CD8-positive, alpha-beta memory T cell (primary cell): ENCODE measurements at places on chromosomes 6 and 20. TPM values are rescaled to one million over a fixed set of nuclear protein-coding genes. Genes with fewer than 3 reads are reported as not detected.
A peak's percentile ranks its signal among the peaks of the same experiment; 100 is the strongest.

The LY6G6F gene
- total RNA-seq = not detected

GRCh38 chr6:155181498-155181897 is 82.3 kb upstream of the CLDN20 start:
- no peaks in the 10 kb centered on the region for H3K4me1 ChIP-seq
- no peaks in the 10 kb centered on the region for H3K27me3 ChIP-seq
- DNase-seq = no peak
- no peaks in the 10 kb centered on the region for H3K36me3 ChIP-seq
- H3K27ac ChIP-seq = no peak overlapping the region
- no peak overlapping the region for H3K4me3 ChIP-seq

- H3K27me3 ChIP-seq = no peaks in the 10 kb centered on the region
- H3K36me3 ChIP-seq = no peaks in the 10 kb centered on the region
- H3K27ac ChIP-seq = no peak overlapping the region
- H3K4me1 ChIP-seq = no peaks in the 10 kb centered on the region
These were observed 35.7 kb downstream of the OGFRL1 start for GRCh38 chr6:71324194-71324785.

DNA sequence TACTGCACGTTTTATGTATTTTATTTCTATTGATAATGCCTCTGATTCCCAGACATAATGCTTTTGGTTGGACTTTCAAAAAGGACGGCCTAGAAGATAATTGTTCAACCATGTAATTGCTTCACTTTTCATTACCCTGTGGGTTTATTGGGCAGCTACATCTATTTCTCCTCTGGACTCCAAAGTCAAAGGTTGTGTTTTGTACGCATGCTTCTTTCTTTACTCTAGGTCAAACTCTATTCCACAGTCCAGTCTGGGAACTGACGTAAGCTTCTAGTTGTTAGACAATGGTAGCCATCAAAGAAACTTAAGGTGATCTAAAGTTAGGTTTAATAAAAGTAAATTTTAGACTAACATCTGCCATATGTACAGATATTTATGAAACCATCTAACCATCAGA is 6.6 kb upstream of the SLC17A3 start:
- H3K4me3 ChIP-seq = no peak overlapping the region
- H3K4me1 ChIP-seq = no peaks in the 10 kb centered on the region
- no peak overlapping the region for H3K27ac ChIP-seq
- no peaks in the 10 kb centered on the region for H3K27me3 ChIP-seq

DNA sequence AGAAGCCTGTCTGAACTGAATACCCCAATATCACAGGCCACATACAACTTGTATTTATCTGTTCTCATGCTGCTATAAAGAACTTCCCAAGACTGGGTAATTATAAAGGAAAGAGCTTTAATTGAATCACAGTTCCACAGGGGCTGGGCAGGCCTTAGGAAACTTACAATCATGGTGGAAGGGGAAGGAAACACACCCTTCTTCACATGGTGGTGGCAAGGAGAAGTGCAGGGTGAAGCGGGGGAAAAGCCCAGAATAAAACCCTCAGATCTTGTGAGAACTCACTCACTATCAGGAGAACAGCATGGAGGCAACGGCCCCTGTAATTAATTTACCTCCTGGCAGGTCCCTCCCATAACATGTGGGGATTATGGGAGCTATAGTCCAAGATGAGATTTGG is 50.3 kb upstream of the FNDC1 start:
- H3K27ac ChIP-seq = no peak overlapping the region
- no peaks in the 10 kb centered on the region for H3K36me3 ChIP-seq
- H3K27me3 ChIP-seq = no peaks in the 10 kb centered on the region
- no peaks in the 10 kb centered on the region for H3K4me1 ChIP-seq
- H3K4me3 ChIP-seq = no peak overlapping the region

- peaks cover 7% of the 10 kb centered on the region for H3K4me1 ChIP-seq
- no peaks in the 10 kb centered on the region for H3K27me3 ChIP-seq
- no peak overlapping the region for H3K27ac ChIP-seq
- no peaks in the 10 kb centered on the region for H3K36me3 ChIP-seq
- no peak overlapping the region for H3K4me3 ChIP-seq
- DNase-seq = no peak
These were observed 12.3 kb upstream of the ZNF311 start for GRCh38 chr6:29017428-29017802.

The ZNF335 gene
- 37.5 TPM for total RNA-seq

DNA sequence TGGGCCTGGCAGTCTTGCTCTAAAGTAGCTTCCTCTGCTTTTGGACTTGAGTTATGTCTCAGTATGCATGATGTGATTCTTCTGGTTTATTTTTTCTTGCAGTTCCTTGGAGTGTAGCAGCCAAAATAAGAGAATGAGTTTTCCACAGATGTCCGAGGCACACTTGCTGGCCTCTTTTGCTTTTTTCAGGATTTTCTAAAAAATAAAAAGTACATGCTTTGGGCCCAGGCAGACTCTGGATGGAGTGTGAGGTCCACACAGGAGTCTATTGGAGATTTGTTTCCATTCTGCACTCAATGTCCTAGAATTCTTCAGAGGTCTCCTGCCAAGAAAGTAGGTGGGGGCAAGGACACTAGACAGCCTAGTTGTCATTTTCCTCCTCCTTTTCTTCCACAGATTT is 477.6 kb downstream of the EPM2A start:
- H3K4me1 ChIP-seq = no peaks in the 10 kb centered on the region
- no peak overlapping the region for H3K4me3 ChIP-seq
- no peaks in the 10 kb centered on the region for H3K27me3 ChIP-seq
- H3K36me3 ChIP-seq = no peaks in the 10 kb centered on the region

DNA sequence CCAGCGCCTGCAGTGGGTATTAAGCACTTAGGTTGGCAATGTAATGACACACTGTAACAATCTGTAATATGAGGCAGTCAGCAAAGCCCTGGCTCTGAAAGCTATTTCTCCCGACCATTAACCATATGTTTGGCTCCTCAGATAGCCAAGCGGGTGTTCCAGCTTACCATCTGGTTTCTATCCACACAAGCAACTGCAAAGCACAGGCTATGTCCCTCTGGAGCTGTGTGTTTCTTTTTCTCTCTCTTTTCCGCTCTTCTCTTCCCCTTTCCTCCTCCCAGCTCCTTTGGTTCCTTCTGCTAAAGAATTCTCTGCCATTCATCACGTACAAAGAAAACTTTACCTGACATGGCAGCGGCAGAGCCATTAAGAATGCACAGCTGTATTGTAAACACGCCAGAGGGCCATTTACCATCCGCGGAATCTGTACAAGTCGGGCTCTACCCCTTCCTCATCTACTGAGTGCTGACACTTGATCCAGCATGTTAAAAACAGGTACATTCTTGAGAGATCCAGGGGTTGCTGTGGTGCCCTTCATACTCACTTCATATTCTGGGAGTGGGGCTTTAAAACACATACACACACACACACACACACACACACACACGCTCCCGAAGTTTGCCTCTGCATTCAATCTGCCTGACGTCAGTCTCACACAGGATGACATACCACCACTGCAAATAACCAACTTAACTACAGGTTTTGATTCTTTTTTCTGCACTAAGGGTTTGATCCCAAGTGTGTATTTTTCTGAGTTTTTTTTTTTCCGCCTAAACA is 77.2 kb downstream of the BACH2 start:
- H3K27ac ChIP-seq = peak overlapping the region; percentile 38
- H3K4me3 ChIP-seq = peak overlapping the region; percentile 28
- DNase-seq = no peak
- no peaks in the 10 kb centered on the region for H3K27me3 ChIP-seq
- peaks cover 76% of the 10 kb centered on the region for H3K4me1 ChIP-seq

- DNase-seq = no peak
- H3K4me1 ChIP-seq = no peaks in the 10 kb centered on the region
- no peaks in the 10 kb centered on the region for H3K36me3 ChIP-seq
- H3K4me3 ChIP-seq = no peak overlapping the region
These were observed 5.0 kb downstream of the VSX1 start for GRCh38 chr20:25076731-25077609.

- no peaks in the 10 kb centered on the region for H3K4me1 ChIP-seq
- no peak for DNase-seq
- H3K27me3 ChIP-seq = no peaks in the 10 kb centered on the region
These were observed 18.6 kb downstream of the LRP11 start for GRCh38 chr6:149845549-149845948.

The NHLRC1 gene
- total RNA-seq = 0.24 TPM

The PRDM13 gene
- total RNA-seq = not detected

- no peaks in the 10 kb centered on the region for H3K36me3 ChIP-seq
- no peak overlapping the region for H3K4me3 ChIP-seq
- H3K27ac ChIP-seq = no peak overlapping the region
- no peaks in the 10 kb centered on the region for H3K4me1 ChIP-seq
- no peak for DNase-seq
These were observed 175.7 kb upstream of the PLN start for GRCh38 chr6:118372413-118372812.

The MEI4 gene
- total RNA-seq = not detected

DNA sequence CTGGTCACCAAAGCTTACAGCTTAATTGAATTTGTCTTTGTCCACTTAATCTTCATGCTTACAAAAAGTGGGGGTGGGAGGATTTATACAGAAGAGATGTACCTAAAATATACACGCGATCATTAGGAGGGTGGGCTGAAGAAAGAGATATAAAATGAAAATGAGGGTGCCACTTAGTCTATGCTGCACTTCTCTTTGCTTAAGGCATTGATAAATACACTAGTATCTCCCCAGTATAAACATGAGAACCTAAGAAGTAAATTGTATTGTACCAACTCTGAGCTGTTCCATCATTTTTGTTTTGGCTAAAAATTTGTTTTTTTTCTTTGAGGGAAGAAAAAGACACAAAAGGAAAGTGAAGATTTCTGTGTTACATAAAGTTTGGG is 170.8 kb upstream of the ZNF217 start:
- no peak for DNase-seq
- no peaks in the 10 kb centered on the region for H3K27me3 ChIP-seq
- no peak overlapping the region for H3K27ac ChIP-seq
- H3K4me1 ChIP-seq = no peaks in the 10 kb centered on the region
- no peak overlapping the region for H3K4me3 ChIP-seq

DNA sequence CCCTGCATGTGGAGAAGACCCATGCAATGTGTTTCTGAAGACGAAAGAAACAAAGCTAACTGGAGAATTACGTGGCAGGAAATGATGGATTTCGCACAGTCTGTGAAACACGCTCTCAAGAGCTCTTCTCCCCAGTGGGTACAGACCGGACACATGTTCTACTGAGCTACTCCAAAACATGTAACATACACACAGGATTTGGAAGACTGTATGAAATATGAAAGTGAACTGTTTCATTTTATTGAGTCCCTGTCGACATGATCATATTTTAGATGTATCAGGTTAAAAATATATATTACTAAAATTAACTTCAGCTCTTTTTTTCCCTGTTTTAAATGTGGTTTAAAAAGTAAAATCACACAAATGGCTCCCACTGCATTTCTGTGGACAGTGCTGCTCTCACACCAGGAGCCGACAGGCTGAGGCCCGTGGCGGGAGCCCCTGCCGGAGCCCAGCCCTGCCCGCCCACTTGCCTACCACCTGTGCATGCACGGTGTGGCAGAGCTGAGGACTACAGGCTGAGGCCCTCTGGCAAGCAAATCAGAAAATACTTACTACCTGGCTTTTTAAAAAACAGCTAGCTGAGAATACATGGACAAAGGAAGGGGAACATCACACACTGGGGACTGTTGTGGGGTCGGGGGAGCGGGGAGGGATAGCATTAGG is 58.9 kb upstream of the NXT1 start:
- no peak overlapping the region for H3K4me3 ChIP-seq
- H3K27me3 ChIP-seq = no peaks in the 10 kb centered on the region
- H3K27ac ChIP-seq = no peak overlapping the region
- H3K36me3 ChIP-seq = no peaks in the 10 kb centered on the region
- no peaks in the 10 kb centered on the region for H3K4me1 ChIP-seq

The AVP gene
- total RNA-seq = not detected

DNA sequence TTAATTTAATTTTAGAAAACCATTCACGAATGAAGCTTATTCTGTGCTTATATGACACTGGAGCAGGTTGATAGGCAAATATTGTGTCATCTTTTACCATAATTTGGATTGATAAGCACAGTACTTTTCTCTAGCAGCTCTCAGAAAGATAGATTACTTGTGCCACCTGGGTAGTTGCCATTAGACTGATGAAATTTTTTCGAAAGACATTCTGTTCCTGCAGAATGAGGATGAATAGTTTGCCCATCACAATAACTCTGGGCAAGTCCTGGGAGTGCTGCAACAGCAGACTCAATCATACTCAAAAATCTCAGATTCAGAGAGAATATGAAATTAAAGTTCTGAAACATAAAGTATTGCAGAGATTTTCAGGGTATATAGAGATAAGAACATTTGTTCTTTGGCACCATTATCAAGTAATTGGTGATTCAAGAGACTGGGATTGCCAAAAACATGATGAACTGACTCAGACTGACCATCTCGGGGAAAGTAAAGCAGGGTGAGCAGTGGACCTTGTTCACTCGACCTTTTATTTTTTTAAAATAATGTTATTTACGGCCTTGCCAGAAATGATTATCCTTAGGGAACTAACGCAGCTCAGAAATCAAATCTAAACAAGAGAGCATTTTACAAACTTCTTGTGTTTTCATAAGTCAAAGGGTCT is 65.8 kb upstream of the PTCHD4 start:
- H3K36me3 ChIP-seq = no peaks in the 10 kb centered on the region
- H3K4me3 ChIP-seq = no peak overlapping the region
- no peak overlapping the region for H3K27ac ChIP-seq
- DNase-seq = no peak
- no peaks in the 10 kb centered on the region for H3K27me3 ChIP-seq

The DST gene
- 1.9 TPM for total RNA-seq

DNA sequence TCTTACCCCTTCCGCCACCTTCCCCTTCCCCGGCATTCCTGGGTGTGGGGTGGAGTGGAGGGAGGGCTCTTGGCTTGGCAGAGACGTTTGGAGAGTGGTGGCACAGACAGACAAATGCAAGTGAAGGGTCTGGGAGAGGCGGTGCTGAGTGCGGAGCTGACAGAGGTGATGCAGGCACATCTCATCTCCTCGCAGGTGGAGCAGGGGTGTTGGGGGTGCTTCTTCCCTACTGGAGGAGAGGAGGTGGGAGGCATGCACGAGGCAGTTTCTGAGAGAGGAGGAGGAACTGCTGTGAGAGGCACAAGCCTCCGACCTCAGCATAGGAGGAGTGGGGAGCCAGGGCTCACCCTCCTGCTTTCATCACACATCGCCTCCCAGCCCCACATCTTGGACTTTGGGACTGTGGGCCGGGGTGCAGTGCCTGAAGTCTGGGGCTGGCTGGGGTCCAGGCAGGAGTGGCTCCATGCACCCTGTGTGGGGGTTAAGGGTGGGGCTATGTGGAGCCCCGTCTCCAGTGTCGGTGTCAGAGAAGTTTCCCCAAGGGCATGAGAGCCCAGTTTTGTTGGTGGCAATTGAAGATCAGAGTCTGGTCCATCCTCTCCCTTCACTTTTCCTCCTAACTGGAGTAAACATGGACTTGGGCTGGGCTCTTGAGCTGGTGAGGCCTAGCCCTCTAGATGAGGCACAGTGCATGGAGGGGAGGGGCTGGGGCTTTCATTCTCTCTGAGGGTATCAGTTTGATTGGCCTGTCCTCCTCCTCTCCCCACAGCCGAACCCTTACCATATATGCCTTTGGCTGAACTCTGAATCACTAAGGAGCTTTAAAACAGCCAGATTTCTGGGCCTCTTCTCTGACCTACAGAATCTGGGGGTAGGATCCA is 20.2 kb upstream of the SLC22A7 start:
- peaks cover 11% of the 10 kb centered on the region for H3K4me1 ChIP-seq
- H3K36me3 ChIP-seq = no peaks in the 10 kb centered on the region
- no peak overlapping the region for H3K27ac ChIP-seq
- H3K4me3 ChIP-seq = no peak overlapping the region
- peaks cover 18% of the 10 kb centered on the region for H3K27me3 ChIP-seq
- DNase-seq = no peak

The LINC00237 gene
- not detected for total RNA-seq
